ENCODE measurements at places on chromosomes 3 and 15.

GRCh38 chr15:39778021-39778420 lies 4.6 kb downstream of the FSIP1 start:
- DNase-seq, result no peak

DNA sequence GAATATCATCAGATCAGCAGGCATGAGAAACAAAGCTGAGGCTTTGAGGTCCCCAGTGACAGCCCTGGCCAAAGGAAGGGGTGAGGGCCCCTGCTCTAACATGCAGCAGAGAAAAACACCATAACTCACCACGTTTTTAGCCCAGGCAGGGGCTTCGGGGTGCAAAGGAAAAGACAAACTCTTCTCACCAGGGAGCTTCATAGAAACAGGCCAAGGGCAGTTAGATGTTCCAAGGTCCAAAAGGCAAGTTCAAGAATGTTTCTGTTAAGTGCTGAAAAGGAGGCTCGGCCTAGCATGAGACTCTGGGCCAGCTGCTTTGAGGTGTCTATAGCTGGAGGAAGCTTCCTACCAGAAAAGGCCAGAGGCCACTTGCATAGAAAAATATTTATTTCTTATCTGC lies 608.4 kb upstream of the CFAP20DC start:
- no peak for DNase-seq

- DNase-seq, result no peak
These were observed 24.9 kb upstream of the ATP2B2 start for GRCh38 chr3:10530241-10530640.

DNA sequence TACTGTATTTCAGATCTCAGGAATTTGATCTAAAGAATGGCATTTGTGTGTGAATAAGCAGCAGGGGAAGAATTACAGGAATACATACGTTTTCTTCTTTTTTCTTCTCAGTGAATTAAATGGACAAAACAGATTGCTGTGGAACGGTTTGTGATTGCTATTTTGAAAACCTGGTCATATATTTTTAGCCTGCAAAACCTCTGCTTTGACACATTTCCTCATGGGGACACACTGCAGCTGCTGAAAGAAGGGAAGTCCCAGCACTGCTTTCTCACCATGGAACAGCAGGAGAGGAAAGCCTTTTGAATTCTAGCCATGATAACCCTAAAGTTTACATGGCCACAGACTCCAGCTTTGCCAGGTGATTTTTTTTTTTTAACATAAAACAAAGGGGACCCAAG lies 315.0 kb downstream of the OXSM start:
- no peak for DNase-seq

GRCh38 chr3:105496343-105496742 lies 129.6 kb downstream of the ALCAM start:
- no peak for DNase-seq

DNA sequence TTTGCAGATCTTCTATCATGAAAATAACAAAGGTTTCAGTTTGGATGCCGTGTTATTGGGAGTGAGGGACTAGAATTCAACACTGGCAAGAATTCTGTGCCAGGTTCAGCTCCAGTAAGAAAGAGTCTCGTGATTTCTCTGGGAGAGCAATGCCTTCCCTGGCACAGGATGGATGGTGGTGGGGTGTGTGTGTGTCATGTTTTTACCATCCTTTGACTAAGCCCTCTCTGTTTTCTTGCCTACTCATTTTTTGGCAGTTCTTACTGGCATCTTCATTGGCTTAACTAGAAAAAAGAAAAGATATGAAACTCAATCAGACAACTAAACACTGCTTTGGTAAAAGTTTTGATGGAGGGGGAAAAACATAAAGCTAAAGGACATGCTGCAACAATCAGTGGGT lies 86.6 kb downstream of the FMN1 start:
- DNase-seq, result no peak

DNA sequence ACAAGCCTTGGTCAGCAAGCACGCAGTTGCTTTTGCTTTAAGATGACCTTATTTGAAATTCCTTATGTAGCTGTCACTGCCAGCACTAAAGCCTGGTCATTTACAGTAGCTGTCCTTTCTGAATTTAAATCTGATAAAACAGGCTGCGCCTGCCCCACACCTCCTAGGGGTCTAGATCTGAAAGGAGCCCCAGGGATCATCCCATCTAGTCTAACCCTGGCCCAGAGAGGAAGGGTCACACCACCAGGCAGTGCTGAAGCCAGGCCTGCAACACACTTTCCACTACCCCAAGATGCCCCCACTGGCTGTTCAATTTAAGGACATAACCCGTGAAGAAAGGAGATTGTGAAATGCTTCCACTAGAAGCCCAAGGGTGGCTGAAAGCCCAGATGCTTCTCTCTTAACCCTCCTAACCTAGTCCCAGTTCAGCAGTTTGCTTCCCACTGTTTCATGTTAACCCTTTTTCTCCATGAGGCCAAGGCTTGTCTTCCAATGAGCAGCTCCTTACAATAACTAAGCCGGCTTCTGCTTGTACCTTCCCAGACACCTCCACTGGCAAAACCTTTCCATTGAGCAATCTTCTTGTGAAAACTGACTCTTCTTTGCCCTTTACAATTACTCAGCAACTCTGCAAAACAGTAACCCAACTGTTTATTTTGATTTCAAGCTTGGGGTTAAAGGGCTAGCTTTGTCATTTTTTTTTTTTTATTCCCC lies 198.9 kb upstream of the LPP start:
- DNase-seq, result no peak

DNA sequence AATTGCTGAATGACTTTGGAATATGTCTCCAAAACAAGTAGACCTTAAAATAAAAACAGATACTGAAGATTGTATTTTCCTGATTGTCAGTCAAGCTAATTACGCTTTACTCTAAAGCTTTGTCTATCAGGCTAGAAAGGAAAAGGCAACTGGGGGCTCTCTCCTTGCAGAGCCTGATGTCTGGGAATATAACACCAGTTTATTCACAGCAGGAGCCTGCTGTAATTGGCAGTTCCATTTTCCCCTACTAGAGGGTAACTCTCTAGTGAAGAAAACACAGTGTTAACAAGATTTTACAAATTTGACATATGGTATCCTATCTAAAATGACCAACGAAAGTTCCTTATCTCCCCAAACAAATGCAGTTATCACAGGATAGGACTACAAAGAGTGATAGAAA lies 158.8 kb downstream of the PDZRN3 start:
- no peak for DNase-seq

GRCh38 chr15:48905847-48906246 lies 27.9 kb downstream of the EID1 start:
- DNase-seq, result no peak

DNA sequence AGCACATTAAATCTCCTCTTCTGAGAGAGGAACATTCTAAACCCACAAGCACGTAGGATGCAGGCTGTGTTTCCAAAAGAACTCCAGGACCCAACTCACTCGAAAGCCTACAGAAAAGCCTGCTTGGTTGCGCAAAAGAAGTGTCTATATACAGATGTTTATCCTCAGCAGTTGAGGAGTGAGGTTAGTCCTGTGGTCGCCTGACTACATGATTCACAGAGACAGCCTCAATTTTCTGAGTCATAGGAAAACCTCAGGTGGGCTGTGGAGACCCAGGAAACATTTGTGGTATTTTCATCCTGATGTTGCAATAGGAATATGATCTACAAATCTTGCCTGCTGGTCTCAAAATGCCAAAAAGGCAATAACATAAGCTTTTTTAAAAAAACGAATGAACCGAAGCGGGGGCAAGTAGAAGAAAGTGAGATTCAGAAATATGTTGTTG lies 183.8 kb upstream of the THRB start:
- no peak for DNase-seq

- no peak for DNase-seq
These were observed 134.6 kb downstream of the LRRC28 start for GRCh38 chr15:99385865-99386264.

DNA sequence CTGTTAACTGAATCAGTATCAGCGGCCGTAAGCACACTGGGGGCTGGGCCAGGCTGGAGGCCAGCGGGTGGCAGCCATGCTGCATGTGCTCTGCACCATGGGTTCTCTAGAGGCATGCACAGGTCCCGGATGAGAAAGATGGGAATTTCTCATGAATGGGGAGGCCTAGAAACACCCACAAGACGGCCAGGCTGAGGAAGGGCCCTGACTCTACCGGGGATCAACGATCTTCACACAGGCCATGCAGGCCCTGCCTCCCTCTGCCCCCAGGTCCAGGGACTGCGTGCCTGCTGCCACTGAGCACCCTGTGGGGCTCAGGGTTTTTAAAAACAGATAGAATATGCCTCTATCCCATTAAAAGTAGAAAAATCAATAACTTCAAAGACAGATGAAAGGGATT lies 32.7 kb downstream of the SLC41A3 start:
- DNase-seq, result no peak

DNA sequence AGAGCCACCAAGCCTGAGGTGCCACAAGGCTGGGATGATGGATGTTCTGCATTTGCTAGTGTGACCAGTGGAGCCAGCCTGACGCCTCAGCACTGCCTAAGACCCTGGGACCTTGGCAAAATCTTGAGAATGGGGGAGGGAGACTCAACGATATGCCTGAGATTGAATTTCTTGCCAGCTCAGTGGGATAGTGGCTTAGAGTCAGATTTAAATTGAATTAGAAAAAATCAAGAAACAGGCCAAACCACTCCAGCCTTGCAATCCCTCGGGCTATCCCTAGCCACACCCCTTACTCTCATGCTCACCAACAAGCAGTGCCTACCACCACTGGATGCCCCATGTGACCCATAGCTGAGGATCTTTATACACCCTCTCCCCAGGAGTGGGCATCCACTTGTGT lies 18.7 kb upstream of the PDE8A start:
- no peak for DNase-seq

GRCh38 chr3:128319741-128320141 lies 146.9 kb downstream of the DNAJB8 start:
- no peak for DNase-seq

DNA sequence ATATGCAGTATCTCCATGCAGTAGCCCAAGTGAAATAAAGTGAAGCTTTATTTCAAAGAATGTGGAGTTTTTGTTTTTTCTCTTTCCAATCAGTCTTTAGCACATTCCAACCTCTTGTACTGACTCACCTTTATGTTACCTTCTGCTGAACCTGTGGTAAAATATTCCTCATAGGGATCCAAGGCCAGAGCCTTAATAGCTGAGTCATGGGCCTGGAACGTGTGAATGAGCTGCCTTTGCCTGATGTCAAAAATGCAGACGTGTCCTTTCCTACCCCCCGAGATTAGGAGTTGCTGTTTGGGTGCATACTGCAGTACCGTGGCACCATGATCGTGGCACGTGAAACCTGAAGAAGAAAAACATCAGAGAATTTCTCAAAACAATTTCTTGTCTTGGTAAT lies 108.5 kb downstream of the GLDN start:
- no peak for DNase-seq

GRCh38 chr3:147410526-147411237 lies 1.5 kb downstream of the ZIC1 start:
- DNase-seq, result no peak

DNA sequence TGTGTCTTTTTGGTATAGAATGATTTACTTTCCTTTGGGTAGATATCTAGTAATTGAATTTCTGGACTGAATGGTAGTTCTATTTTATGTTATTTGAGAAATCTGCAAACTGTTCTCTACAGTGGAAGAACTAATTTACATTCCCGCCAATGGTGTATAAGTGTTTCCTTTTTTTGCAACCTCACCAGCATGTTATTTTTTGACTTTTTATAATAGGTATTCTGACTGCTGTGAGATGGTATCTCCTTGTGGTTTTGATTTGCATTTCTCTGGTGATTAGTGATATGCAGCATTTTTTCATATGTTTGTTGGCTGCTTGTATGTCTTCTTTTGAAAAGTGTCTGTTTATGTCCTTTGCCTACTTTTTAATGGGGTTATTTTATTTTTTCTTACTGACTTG lies 607.2 kb downstream of the OTOL1 start:
- no peak for DNase-seq

Data from NCI-H1436 treated with DMSO at 0.1 percent for 48 hours (cell line).